ENCODE measurements at places on chromosomes 12 and 14. TPM values are rescaled to one million over a fixed set of nuclear protein-coding genes. Genes with fewer than 3 reads are reported as not detected.

- no peak for DNase-seq
Measured at GRCh38 chr12:54350743-54351142, 13.5 kb downstream of the GPR84 start.

DNA sequence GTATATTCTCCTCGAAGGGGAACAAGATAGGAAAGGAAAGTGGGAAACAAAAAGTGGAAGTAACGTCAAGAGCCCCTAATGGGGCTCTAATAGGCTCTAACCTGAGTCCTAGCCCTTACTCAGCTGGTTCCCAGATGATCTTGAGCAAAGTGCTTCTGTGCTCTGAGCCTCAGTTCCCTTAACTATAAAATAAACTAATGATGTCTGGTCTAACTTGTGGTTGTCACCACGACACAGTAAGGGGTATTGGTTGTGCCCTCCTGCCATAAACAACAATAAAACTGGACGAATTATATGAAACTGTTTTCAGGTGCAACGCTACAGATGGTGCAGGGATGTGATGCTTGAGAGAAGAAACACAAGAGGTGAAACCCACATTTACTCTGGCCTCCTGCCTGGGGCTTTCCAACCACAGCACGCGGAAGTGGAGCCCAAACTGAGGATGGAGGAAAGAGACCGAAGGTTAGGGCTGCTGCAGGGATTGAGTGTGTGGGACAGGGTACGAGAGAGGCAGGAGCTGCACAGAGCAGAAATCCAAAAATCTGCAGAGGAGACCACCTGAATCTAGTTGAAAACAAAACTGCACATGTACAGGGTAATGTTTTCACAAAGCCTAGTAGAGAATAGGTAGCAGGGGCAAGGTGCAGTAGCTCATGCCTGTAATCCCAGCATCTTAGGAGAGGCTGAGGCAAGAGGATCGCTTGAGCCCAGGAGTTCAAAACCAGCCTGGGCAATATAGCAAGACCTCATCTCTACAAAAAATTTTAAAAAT lies 45.6 kb upstream of the BCL2L14 start:
- no peak for DNase-seq

Gene KRT76
- polyA plus RNA-seq: not detected

DNA sequence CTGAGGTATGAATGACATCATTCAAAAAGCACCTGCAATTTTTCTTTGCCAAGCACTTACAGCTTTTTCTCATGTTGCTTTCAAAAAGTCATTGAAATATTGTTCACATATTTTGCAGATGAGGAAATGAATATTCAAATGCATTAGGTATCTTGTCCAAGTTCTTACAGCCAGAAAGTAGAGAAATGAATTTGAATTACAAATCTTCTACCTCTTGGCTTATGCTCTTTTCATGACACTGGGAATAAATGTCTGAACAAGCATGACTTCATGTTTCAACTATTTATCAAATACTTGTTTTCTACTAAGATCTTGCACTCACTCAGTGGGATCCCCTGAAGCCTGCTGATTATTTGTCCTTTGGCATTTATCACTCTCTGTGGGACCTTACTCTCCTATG lies 267.2 kb upstream of the BTG1 start:
- no peak for DNase-seq

Gene SYT1
- polyA plus RNA-seq: 14.3 TPM

Measured in A549 (cell line).